Breast epithelium (tissue), 4 donors: ENCODE measurements at places on chromosomes 4 and X.

DNA sequence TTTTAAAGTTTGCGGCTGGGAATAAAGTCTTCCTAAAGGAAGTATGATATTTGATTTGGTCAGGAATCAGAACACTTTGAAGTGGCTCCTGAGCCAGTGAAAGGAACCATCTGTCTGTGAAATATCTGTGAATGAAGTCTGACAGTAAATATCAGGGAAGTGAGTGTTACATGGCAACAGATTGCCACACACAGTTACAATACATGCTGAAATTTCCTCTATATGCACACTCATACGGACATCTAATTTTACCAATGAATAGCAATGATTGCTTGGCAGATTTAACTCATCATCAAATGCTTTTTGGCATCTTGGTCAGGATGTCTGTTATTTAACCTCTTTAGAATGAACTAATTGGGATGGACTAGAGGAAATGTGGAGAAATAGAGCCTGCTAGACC is 1023.8 kb downstream of the FAT4 start:
- no peak overlapping the region for H3K4me3 ChIP-seq
- no peaks in the 10 kb centered on the region for H3K4me1 ChIP-seq
- no peaks in the 10 kb centered on the region for H3K36me3 ChIP-seq
- H3K27ac ChIP-seq, result no peak overlapping the region
- H3K27me3 ChIP-seq, result no peaks in the 10 kb centered on the region
- DNase-seq, result no peak

- no peaks in the 10 kb centered on the region for H3K27me3 ChIP-seq
- no peaks in the 10 kb centered on the region for H3K36me3 ChIP-seq
- H3K4me3 ChIP-seq, result no peak overlapping the region
- no peaks in the 10 kb centered on the region for H3K4me1 ChIP-seq
- no peak overlapping the region for H3K27ac ChIP-seq
These were observed 45.0 kb downstream of the STK32B start for GRCh38 chr4:5096261-5096660.

DNA sequence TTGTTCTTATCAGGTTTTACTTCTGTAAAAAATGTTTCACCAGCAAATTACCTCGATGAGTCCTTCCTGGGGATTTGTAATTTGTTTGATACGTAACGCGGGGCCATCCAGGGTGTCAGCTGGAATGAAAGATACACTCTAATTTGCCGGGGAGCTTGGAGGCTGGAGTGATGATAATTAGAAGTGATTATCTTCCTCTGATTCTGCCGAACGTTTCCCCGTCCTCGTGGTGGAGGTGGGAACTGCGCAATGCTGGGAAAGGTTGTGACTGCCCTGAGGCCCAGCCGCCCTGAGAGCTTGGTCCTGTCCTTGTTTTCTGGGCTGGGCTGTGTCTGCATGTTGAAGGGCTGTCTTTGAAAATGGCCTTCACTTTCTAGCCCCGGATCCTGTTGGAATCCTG is 48.0 kb downstream of the SORCS2 start:
- H3K27me3 ChIP-seq, result no peaks in the 10 kb centered on the region
- H3K4me1 ChIP-seq, result no peaks in the 10 kb centered on the region
- no peak overlapping the region for H3K4me3 ChIP-seq
- no peak for DNase-seq

GRCh38 chr4:150385606-150386005 is 196.3 kb upstream of the MAB21L2 start:
- no peaks in the 10 kb centered on the region for H3K36me3 ChIP-seq
- H3K27me3 ChIP-seq, result no peaks in the 10 kb centered on the region
- DNase-seq, result no peak

DNA sequence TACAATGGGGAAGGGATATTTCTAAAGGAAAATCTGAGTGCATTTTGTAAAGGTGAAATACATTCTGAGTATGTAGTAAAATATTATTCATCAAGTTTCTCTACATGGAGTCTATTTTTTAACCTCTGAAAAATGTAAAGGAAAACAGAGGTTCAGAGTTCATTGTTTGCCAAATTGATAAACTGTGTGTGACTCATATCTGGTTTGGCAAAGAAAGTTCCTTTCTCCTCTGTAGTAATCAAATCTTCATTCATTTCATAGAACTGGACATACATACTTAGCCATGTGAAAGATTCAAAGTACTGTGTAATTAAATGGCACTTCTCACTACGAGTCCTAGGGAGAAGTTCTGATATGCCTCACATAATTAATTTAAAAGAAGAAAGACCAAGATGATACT is 61.6 kb downstream of the HPGD start:
- no peak overlapping the region for H3K27ac ChIP-seq
- DNase-seq, result no peak
- H3K4me1 ChIP-seq, result no peaks in the 10 kb centered on the region
- no peaks in the 10 kb centered on the region for H3K27me3 ChIP-seq
- H3K36me3 ChIP-seq, result no peaks in the 10 kb centered on the region

GRCh38 chr4:146132445-146132844 is 43.1 kb upstream of the LSM6 start:
- H3K4me1 ChIP-seq, result no peaks in the 10 kb centered on the region
- H3K27ac ChIP-seq, result no peak overlapping the region
- H3K36me3 ChIP-seq, result no peaks in the 10 kb centered on the region
- no peak overlapping the region for H3K4me3 ChIP-seq
- no peak for DNase-seq

- no peak overlapping the region for H3K4me3 ChIP-seq
- no peaks in the 10 kb centered on the region for H3K4me1 ChIP-seq
- no peak overlapping the region for H3K27ac ChIP-seq
- H3K27me3 ChIP-seq, result no peaks in the 10 kb centered on the region
- no peak for DNase-seq
- H3K36me3 ChIP-seq, result no peaks in the 10 kb centered on the region
These were observed 29.5 kb downstream of the CXXC4 start for GRCh38 chr4:104465201-104465600.

DNA sequence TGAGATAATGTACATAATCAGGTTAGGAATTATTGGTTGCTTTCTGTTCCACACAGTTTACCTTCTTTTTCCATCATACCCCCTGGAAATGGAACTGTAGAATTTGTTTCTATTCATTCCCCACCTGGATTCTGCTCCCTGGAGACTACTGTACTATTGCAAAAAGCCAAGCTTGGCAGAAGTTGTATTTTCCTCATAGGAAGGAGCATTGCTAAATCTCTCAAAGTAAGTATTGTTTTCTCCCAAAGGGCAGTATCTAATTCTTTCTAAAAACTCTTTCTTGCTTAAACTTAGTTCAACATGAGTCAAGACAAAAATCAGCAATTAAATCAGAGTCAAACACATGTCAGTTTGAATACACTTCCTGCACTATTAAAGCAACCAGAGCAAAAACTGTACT is 136.2 kb downstream of the CDS1 start:
- H3K27me3 ChIP-seq, result no peaks in the 10 kb centered on the region
- no peaks in the 10 kb centered on the region for H3K4me1 ChIP-seq
- peaks cover 7% of the 10 kb centered on the region for H3K36me3 ChIP-seq
- no peak overlapping the region for H3K4me3 ChIP-seq
- no peak overlapping the region for H3K27ac ChIP-seq

DNA sequence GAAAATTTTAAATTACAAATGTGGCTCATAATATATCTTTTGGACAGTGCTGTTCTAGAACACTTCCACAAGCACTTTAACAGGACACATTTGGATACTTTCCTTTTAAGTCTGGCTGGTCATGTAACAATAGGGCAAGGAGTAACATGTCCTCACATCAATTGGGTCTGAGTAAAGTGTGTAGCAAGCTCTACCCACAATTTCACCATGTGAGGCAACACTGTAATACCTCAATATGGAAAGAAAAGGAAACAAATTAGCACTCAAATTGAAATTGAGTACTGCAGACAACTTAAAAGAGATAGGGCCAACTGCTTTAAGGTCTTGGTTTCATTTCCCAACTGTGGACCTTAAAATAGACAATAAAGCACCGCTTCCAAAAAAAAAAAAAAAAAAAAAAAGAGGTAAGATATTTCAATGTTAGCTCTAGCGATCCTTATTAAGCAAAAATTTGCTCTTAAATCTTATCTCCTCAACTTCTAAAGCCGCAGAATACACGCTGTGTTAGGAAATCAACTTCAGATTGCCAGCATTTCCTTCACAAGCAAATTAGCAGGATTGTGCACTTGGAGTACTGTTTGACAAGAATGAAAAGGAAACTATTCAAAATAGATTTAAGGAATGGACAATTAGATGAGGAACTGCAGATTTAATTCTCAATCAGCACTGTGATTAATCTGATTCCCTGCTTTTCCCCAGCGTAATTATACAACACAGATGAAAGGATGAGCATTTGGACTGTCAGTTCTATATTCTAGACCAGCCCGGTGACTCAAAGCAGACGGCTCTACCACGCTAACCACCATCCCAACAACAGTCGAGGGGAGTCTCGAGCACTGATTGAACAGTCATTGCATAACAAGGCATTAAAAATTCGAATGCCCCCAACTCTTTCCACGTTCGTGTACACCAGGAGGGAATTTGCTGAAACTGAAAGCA is 1.6 kb downstream of the CASK start:
- H3K4me1 ChIP-seq, result no peaks in the 10 kb centered on the region
- no peak for DNase-seq
- H3K27ac ChIP-seq, result peak overlapping the region; percentile 93
- H3K4me3 ChIP-seq, result peak overlapping the region; percentile 77

DNA sequence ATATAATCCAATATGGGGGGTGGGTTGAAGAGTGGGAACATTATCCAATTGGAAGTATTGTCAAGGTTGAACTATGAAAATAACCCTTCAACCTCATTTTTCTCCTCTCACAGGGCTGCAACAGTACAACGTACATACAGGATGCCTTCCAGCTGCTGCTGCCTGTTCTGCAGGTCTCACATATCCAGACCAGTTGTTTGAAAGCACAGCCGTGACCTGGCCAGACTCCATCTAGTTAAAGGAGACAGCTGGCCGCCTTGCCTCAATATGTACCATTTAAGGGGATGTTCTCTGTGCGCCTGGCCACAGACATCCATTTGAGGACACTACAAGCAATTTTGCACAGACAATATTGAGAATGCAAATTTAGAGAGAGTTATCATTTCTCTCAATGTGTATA is 75.7 kb downstream of the FAM114A1 start:
- no peaks in the 10 kb centered on the region for H3K27me3 ChIP-seq
- no peak overlapping the region for H3K4me3 ChIP-seq
- H3K36me3 ChIP-seq, result no peaks in the 10 kb centered on the region
- DNase-seq, result no peak
- H3K4me1 ChIP-seq, result no peaks in the 10 kb centered on the region

DNA sequence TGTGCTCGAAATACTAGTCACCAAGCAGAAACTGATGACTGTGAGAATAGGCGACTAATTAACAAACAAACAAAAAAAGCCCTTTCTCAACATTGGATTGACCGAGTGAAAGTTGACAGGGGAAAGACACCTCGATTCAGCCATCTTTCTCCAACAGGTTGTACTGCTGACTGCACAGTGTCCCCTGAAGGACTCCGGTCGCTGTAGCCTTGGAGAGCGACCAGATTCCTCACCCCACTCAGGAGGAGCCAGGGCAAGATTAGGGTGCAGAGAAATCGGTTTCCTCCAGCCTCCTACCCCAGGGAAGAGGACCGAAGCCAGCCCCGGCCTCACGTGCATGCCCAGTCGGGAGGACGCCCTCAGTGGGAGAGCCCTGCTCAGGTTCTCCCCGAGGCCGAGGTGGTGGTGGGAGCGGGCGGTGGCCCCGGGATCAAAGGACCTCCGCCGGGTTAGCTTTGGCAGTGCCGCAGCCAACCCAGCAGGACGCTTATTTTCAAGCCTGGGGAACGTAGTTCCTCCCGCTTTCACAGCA is 1.1 kb upstream of the RAP1GDS1 start:
- no peaks in the 10 kb centered on the region for H3K27me3 ChIP-seq
- H3K27ac ChIP-seq, result peak overlapping the region; percentile 94
- no peaks in the 10 kb centered on the region for H3K4me1 ChIP-seq
- peak; percentile 61 for DNase-seq
- H3K36me3 ChIP-seq, result no peaks in the 10 kb centered on the region
- H3K4me3 ChIP-seq, result peak overlapping the region; percentile 88

GRCh38 chr4:159049780-159050375 is 53.0 kb upstream of the RAPGEF2 start:
- H3K4me3 ChIP-seq, result no peak overlapping the region
- no peaks in the 10 kb centered on the region for H3K27me3 ChIP-seq
- H3K27ac ChIP-seq, result no peak overlapping the region
- no peaks in the 10 kb centered on the region for H3K4me1 ChIP-seq
- DNase-seq, result no peak

DNA sequence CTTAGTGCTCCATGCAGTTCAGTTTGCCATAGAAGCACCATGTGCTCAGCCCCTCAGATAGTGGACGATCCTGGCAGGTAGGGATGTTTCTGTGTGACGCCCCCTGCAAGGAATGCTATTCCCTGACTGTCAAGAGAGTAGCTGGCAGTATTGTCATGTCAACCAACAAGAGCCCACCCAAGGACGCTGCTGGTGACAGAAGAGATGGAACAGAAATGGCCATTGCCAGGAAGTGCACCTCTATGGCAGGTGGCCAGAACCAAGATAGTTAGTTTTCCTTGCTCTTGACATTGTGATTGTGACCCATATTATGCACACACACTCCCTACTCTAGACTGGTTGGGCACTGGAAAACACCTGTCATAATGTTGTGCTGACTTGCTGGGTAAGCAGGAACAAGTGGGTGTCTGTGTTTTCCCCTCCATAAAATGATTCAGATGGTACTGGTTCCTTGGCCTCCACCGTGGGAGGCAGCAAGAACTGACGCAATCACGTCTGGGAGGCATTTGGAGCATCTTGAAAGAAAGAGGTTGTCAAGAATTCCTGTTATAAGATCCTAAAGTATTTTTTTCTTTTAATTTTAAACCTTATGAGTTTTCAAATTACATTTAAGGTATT is 507.9 kb downstream of the MID1IP1 start:
- no peak overlapping the region for H3K4me3 ChIP-seq
- H3K4me1 ChIP-seq, result no peaks in the 10 kb centered on the region
- peak; percentile 56 for DNase-seq

DNA sequence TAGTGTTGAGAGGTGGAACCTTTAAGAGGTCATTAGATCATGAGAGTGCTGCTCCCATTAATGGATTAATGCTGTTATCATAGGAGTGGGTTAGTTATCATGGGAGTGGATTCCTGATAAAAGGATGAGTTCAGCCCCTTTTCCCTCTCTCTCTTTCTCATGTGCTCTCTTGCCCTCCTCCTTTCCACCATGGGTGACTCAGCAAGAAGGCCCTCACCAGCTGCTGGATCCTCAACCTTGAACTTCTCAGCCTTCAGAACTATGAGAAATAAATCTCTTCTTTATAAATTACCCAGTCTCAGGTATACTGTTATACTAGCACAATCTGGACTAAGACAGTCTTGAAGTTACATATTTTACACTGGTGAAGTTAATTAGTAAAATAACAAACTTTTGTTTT is 10.0 kb upstream of the CDKL5 start:
- no peaks in the 10 kb centered on the region for H3K4me1 ChIP-seq
- no peaks in the 10 kb centered on the region for H3K36me3 ChIP-seq
- no peak overlapping the region for H3K4me3 ChIP-seq
- DNase-seq, result no peak
- no peaks in the 10 kb centered on the region for H3K27me3 ChIP-seq

GRCh38 chr4:165462009-165462408 is 83.2 kb downstream of the CPE start:
- no peak overlapping the region for H3K27ac ChIP-seq
- no peak for DNase-seq
- H3K27me3 ChIP-seq, result no peaks in the 10 kb centered on the region
- H3K36me3 ChIP-seq, result no peaks in the 10 kb centered on the region
- H3K4me3 ChIP-seq, result no peak overlapping the region
- H3K4me1 ChIP-seq, result no peaks in the 10 kb centered on the region

GRCh38 chr4:41137879-41138278 is 76.5 kb downstream of the APBB2 start:
- no peak overlapping the region for H3K4me3 ChIP-seq
- no peaks in the 10 kb centered on the region for H3K27me3 ChIP-seq
- H3K27ac ChIP-seq, result no peak overlapping the region
- no peak for DNase-seq
- peaks cover 12% of the 10 kb centered on the region for H3K4me1 ChIP-seq

- H3K4me1 ChIP-seq, result no peaks in the 10 kb centered on the region
- DNase-seq, result no peak
- H3K27me3 ChIP-seq, result no peaks in the 10 kb centered on the region
- peak overlapping the region; percentile 10 for H3K4me3 ChIP-seq
These were observed 7.6 kb downstream of the UBE2D3 start for GRCh38 chr4:102819588-102820365.
